ENCODE measurements at places on chromosomes 13 and 19.

GRCh38 chr13:36914648-36915047 lies 5.4 kb downstream of the SMAD9 start:
- no peak for DNase-seq

GRCh38 chr13:29810145-29810742 lies 40.2 kb downstream of the UBL3 start:
- no peak for DNase-seq

DNA sequence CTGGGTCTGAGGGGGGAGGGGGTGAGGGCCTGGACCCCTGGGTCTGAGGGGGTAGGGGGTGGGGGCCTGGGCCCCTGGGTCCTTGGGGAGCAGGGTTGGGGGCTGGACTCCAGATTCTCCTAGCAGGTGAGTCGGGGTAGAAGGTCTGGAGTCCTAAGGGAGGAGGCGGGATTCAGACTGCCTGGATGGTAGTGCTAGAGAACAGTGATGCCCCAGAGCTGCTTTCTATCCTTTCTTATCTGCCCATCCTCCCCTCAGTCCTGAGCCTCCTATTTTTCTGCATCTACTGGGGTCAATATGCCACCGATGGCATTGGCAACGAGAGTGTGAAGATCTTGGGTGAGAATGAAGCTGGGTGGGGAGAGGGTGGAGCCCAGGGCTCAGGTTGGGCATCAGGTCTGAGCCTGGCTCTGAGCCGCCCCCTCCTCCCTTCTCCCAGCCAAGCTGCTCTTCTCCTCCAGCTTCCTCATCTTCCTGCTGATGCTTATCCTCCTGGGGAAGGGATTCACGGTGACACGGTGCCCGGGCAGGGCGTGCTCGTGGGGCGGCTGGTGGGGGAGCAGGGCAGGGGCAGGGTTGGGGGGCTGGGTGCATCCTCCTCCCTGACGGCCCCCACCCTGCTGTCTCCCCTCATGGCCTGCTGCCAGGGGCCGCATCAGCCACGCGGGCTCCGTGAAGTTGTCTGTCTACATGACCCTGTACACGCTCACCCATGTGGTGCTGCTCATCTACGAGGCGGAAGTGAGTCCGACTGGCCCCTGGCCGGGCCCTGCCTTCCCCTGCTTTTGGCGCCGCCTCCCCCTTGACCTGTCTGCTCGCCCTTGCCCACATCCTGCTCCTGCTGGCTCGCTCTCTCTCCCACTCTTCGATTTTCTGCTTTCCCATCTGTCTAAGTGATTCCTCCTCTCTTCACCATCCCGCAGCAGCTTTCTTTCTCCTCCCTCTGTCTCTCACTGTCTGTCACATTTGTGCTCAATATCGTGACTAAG lies 3.4 kb downstream of the TMEM145 start:
- no peak for DNase-seq

DNA sequence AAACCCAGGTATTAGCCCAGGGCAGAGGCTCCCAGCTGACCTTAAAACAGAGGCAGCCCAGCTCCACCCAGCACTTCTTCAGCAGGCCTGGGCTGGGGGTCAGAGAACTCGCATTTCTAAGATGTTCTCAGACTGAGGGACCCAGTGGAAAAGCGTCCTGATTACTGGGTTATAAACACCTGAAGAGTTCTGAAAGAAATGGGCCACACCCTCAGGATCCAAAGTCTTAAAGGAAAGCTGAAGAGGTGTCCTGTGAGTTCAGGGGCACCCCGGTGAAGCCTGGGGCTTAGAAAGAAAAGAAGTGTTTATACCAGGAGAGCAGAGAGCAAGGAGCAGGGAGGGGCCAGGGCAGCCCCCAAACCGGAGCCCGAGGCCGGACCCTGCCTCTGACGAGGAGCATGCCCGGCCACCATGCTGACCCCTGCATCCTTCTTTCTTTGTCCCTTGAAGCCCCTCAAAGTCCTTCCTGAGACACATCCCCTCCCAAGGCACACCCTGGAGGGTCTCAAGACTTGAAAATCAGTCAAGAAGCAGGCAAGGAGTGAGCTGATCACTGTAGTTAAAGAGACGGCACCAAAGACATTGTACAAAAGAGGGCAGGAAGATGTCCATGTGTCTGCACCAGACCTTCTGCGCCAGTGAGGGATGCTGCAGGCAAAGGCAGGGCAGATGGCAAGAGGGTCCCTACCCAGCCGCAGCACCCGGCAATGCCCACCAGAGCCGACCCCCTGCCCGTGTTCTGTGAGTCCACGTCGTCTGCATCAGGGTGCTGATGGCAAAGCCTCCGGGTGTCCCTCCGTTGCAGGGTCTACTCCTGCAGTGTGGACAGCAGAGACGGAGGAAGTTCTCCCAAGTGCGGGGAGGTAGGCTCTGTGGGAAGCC lies 10.6 kb upstream of the RAB20 start:
- DNase-seq: no peak

GRCh38 chr13:31605076-31605860 lies 134.1 kb upstream of the RXFP2 start:
- no peak for DNase-seq
